Iris pigment epithelial cell (primary cell): ENCODE measurements at places on chromosomes 7 and 10.

GRCh38 chr7:79593866-79594301 is 140.4 kb upstream of the MAGI2 start:
- no peak for DNase-seq

DNA sequence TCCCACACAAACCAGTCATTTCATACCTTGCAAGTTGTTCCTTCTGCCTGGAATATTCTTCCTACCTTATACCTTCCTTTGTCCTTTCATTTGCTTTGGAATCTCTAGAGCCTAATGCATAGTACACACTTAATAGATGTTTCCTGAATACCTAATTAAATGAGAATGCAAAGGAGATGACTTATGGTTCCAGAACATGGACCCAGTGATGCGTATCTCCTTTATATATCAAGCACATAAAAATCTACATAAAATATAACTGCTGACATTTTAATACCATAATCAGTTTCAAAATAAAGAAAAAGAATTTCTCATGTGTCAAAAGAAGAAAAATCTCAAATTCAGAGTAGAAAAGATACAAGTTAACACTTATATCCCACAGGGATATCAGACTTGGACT is 110.6 kb upstream of the ASAH2 start:
- DNase-seq, result no peak

DNA sequence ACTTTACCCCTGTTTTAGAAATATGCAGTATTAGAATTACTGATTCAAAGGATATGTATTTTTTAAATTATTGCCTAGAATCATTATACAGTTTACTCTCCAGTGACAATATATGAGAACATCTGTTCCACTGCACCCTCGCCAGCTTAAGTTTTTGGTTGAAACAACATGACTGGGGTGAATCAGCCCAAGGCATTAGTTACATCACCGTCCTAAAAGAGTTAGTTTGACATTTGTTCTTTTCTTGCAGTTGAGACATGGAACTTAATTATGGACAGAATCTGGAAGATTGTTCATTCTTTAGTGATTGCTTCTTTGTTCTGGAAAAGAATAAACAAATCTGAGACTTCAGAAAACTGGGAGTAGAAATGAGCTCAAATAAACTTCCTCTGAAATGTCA is 167.3 kb upstream of the DKK1 start:
- DNase-seq, result no peak

- no peak for DNase-seq
Measured at GRCh38 chr10:132124201-132124920, 58.6 kb downstream of the JAKMIP3 start.

DNA sequence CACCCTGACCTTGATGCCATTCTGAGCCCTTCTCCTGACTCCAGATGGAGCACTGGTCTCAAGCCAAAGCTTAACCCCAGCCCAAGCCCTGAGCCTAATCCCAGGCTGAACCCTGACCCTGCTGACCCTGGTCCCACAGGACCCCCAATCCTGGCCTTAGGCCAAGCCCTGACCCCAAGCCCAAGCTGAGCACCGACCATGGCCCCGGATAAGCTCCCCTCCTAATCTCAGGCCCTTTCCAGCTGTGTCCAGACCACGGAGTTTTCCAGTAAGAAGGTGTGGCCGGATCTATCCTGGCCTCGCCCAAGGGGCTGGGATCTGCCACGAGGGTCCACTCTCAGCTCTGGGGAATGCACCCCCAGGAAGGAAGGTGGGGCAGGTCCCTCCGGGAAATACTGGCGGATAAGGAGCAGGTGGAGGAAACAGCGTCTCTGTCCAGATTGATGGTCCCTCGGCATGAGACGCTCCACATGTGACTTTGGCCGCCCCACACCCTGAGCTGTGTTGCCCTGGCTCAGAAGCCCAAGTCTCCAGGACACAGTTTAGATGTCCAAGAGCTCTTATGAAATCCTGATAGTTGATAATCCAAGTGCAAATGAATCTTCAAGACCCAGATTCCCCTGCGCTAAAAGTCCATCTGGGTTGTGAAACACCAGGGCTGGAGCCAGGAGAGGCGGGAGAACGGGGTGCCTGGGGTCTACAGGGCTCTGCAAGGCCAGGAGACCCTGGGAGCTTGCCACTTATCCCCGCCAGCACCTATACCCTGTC is 10.4 kb downstream of the ELN start:
- DNase-seq, result no peak

DNA sequence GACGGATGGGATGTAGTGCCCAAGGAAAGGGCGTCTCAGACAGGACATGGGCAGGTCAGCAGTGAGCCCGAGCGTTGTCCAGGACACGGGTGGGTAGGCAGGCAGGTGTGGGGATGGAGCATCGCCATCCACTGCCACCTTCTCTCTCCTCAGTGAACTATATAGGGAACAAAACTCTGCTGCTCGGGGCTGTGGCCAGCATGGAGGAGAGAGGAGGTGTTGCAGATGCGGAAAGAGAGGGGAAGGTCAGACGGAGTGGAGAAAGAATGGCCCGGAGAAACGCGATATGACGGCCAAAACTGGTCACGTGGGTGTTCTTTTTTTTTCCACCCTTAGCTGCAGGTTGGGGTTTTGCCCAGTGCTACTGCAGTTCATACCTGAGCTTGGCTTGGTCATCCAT is 71.2 kb downstream of the GRID1 start:
- DNase-seq, result no peak

DNA sequence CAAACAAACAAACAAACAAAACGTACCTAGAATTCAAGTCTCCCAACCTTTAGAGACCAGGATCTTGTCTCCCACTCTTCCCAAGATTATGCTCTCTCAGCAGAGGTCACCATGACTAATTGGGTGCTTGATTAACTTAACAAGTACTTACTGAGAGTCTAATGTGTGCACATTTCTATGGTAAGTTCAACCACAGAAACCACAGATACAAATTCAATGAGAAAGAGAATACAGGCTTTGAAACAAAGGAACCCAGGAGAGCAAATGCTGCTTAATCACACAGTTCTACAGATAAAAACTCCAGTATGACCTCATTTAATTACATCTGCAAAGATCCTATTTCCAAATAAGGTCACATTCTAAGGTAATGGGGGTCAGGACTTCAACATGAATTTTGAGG is 142.8 kb downstream of the DNAJC1 start:
- peak; percentile 44 for DNase-seq

DNA sequence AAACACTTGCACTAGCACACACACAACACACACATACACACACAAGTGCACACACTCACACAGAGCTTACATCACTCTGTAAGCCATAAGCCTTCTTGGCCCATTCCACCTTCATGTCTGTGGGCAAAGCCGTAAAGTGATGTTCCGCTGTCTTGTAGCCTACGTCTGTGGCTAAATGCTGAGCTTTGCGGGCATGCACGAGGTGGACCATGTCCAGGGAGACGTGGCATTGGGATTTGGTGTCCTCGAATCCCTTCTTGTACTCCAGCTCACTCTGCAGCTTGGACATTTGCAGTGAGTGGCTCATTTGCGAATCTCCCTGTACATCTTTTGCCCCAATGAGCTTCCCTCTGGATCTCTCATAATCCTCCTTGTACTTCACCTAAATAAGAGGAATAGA is 42.0 kb downstream of the NRAP start:
- DNase-seq, result no peak

DNA sequence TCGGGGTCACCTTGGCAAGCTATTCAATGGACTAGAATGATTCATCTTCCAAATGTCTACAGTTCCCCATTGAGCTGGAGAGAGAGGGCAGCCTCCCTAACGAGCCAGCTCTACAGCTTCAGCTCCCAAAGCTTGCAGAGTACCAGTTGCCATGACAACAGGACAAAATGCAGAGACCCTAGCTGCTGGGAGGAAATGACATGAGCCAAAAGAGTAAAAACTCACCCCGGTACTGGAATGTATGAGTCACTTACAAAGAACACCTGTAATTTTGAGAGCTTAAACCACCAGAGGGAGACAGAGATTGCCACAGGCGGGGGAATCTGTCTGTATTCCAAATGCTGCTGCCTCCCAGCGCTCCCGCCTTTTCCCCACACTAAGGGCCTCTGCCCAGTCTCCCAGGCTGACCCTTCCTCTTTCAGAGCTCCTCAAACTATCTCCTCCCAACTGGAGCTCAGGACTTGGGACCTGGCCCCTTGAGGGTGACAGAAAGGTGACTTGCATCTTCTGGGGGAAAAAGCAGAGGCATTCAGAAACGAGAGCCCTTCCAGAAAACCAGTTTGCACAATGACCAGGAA is 95.5 kb downstream of the CUL2 start:
- peak; percentile 76 for DNase-seq

DNA sequence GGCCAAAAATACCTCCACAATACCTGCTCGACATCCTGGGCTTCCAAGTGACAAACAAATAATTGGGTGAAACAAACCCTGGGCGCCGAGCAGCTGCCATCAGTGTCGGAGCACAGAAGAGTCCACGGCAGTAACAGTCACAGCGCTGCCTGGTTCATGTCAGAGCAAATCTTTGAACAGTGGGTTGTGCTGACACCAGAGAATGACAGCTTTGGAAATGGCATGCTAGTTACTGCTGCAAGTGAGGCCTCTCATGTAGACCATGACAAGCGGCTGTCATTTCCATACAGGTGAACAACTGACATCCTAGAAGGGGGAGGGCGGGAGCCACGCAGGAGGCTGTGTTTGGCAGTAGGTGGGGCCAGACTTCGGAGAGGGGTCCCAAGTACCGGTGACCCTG is 420.5 kb upstream of the GALNT17 start:
- DNase-seq, result no peak

DNA sequence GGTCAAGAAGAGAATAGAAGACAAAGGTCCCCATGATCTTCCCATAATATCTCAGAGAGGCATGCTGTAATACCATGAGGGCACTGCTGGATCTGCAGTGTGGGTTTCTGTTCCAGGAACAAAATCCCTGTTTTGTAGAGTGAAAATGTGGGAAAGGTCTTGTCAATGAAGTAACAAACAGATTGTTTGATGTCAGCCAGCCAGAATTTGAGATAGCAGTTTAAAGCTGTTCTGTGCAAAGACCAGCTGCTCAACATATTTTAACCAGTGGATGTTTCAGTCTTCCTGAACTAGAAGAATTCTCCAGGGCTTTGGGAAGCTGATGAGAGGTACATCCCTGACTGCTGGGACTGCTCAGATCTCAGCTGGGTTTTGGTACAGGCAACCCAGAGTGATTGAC is 1012.5 kb downstream of the DNAJB9 start:
- DNase-seq, result no peak

DNA sequence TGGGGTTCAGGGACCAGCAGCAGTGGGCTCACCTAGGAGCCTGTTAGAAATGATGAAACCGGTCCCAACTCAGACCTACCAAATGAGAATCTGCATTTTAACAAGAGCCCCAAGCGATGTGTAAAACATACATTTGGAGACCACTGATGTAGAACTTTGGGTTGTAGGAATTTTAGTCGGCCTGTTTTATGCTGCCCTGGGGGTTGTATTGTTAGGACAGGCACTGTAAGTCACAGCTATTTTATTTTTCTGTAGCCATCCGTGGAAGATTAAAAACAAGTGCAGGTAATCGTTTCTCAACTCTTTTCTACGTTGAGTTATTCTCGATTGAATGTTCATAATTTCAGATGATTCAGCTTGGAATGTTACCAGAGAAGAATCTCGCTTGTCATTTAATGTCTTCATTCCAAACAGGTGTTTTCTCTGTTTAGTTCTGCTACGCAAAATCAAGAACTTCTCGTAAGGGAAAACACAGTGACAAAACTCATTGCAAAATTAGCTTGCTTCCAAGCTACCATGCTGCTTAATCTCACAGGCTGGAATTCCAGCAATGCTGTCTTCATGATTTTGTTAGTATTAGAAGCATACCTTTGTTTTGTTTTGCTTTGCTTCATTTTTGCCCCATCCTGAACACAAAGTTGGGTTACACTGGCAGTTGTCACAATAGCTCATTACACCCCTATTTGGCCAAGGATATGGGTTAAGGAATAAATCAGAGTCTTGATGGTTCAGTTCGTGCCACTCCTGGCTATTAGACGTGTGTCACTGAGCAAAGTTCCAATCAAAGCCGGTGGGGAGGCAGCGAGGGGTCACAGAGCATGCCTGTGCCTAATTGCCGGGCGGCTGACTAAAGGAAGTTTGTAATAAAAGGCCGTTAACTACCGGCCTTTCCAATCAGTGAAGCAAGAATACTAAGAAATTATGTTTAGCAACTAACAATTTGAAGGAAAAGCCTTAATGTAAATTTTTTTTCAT is 676.9 kb downstream of the GATA3 start:
- no peak for DNase-seq

- no peak for DNase-seq
Measured at GRCh38 chr10:114565066-114565465, 93.0 kb downstream of the ABLIM1 start.

GRCh38 chr7:96321031-96321657 is 754 bp downstream of the SLC25A13 start:
- peak; percentile 83 for DNase-seq

- no peak for DNase-seq
Measured at GRCh38 chr7:36002900-36003299, 150.2 kb upstream of the EEPD1 start.

GRCh38 chr10:77776487-77776886 is 138.9 kb upstream of the KCNMA1 start:
- no peak for DNase-seq

- peak; percentile 81 for DNase-seq
Measured at GRCh38 chr10:69089638-69090599, 2.0 kb downstream of the SRGN start.

DNA sequence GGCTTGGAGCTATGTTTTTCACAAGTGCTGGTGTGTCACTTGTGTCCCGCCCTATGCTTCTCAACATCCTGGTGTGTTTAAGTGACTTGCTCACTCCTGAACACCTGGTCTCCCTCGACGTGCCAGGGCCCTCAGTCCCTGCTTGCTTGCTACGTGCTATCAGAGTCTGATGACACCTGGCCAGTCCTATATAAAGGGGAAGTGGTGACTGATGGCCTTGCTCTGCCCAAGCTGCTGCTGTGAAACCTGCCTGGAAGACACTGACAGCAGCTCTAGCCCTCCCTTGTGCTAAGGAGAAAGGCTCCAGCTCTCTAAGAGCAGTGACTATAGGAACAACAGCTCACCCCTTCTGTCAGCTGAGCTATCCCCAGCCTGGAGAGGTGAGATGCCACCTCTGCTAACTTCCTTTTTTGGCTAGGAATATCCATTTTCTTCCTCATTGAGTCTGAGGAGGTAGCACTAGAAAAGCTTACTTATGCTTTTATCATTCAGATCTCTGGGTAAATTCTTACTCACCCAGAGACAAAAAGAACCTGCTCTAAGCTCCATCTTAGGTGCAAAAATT is 77.2 kb upstream of the PLXNA4 start:
- DNase-seq, result no peak

GRCh38 chr10:86545101-86545500 is 23.5 kb upstream of the WAPL start:
- DNase-seq, result no peak

DNA sequence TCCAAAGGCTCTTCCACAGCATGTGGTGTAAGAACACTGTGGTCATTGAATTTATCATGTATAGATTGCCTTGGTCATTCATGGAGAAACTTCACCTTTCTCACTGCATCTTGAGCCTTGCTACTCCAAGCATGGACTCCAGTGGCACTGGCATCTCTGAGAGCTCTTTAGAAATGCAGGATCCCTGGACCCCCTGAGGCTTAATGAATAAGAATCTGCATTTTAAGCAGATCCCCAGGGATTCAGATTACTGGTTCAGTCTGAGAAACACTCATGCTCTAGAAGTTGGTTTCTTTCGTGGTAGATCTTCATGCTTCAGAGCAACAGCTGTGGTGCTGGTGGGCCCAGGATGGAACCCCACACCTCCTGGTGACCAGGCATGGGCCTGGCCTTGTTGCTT is 63.2 kb downstream of the CFAP58 start:
- no peak for DNase-seq
